ENCODE measurements at places on chromosomes 11 and 22.

DNA sequence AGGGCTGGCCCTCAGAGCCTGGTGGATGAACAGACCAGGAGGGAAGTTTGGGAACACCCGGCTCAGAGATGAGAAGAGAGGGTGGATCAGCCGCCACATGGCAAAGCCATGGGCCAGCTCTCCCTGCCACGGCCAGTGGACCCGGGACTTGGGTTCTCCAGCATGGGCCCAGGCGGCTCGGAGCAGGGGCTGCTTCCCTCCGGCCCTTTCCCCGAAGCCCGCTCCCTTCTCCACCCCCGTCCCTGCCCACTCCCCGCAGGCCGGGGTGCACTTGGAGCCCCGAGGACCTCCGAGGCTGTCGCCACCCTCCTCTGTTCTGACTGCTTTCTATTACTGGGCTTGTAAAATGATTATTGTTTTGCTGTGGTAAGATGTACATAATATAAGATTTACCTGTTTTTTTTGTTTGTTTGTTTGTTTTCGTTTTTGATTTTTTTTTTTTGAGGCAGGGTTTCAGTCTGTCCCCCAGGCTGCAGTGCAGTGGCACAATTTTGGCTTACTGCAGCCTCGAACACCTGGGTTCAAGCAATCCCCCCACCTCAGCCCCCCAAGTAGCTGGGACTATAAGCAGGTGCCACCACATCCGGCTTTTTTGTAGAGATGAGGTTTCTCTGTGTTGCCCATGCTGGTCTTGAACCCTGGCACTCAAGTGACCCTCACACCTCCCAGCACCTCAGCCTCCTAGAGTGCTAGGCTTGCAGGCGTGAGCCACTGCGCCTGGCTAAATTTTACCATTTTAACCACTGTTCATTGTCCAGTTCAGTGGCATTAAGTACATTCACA is 11.3 kb upstream of the TH start:
- DNase-seq, result no peak

- no peak for DNase-seq
Observed at GRCh38 chr11:11669233-11669846, 47.5 kb upstream of the GALNT18 start.

GRCh38 chr11:122159173-122159721 is 43.2 kb upstream of the BLID start:
- DNase-seq, result no peak

GRCh38 chr22:23925020-23925606 is 30.9 kb downstream of the MIF start:
- no peak for DNase-seq

GRCh38 chr11:104895634-104896033 is 2.6 kb downstream of the CASP12 start:
- DNase-seq, result no peak

GRCh38 chr22:42296381-42296853 is 26.0 kb upstream of the TCF20 start:
- DNase-seq, result no peak

GRCh38 chr11:65505466-65506289 is 6.8 kb downstream of the MALAT1 start:
- no peak for DNase-seq

DNA sequence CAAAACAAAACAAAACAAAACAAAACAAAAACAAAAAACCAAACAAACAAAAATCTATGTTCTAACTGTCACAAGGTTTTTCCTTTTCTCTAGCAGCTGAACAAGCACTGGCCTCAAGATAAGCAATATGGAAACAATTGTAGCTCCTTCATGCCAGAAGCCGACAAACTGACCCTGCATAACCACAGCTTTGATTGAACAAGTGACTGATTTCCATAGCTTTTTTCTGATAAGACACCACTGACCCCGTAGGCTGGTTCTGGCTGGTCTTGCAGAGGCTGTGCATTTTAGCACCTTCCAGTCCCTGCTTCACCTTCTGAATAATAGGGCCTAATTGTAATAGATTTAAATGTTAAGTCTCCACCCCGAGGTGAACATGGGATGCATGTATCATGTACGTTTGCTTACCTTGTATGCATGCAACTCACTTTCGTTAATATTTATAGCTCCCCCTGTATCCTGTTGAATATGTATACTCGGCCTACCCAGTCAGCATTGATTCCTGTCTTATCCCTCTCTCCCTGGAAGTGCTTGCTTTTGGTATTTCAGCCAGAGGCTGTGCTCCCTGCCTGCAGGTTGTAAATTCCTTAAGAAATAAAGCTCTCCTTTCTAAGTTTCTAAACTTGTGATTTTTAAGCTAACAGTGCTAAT is 49.6 kb downstream of the CNTF start:
- no peak for DNase-seq

DNA sequence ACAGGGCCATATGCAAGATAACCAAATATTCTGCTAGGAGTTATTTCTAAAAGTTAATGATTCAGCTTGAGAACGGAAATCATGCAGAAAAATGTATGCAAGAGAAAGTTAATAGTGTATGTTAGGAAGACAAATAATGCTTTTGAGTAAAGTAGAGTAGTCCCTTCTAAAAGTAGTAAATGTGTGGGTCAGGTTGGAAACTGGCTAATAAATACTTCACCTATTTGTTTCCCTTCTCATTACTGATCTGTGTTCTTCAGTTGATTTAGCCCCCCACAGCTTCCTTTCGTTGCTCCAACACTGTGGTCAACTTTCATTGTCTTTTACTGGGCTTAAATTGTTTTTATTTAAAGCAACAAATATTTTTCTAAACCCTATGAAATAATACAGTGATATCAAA is 444.2 kb downstream of the CNTN5 start:
- DNase-seq, result no peak

DNA sequence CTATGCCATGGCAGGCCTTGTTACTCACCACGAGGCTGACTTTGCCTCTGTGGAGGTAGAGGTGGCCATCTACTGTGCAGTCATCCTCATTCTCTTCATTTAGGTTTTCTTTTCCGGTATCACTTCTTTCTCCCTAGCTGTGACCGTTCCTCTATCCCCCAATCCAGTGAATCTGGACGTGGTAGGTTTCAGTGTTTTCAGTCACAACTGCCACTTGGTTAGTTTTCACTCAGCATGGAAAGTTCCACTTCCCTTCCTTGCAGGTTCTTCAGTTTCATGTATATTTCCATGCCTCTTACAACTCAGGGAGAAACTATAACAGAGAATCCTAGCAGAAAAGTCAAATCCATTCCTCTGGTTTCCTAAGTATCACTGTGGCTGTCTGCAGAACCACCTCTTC is 1.9 kb downstream of the HPS4 start:
- no peak for DNase-seq

DNA sequence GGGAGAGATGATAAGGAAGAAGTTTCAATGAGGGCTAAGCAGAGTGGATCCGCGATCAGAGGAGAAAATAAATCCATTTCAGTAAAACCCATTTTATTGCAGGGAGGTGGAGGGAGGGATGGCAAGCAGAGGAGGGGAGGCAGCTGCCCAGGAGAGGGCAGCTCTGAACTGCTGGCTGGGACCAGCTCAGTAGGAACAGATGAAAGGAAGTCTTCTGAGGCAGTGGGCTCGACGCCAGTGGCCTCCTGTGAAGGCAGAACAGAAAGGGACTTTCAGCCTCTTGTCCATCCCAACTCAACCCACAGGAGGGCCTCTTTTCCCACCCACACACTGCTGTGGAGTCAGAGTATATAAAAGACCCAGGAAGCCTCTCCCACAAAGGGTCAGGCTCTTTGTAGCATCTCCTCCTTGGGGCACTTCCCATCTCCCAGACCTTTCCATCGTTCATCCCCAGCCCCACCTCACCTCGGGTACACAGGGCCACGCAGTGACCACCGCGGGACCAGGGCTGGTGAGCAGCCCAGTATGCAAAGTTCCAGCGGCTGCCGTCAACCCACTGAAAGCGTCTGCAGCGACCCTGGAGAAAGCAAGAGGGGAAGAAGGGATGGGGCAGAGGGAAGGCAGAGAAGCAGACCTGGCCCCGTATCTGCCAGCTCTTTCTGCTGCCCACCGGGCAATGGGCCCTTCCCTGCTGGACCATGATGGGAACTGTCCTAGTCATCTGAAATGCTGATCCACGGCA is 3.0 kb downstream of the PRG2 start:
- DNase-seq, result no peak

GRCh38 chr11:69807106-69807815 is 12.0 kb downstream of the FGF3 start:
- DNase-seq, result no peak

GRCh38 chr11:123052901-123053721 is 8.8 kb downstream of the HSPA8 start:
- no peak for DNase-seq

DNA sequence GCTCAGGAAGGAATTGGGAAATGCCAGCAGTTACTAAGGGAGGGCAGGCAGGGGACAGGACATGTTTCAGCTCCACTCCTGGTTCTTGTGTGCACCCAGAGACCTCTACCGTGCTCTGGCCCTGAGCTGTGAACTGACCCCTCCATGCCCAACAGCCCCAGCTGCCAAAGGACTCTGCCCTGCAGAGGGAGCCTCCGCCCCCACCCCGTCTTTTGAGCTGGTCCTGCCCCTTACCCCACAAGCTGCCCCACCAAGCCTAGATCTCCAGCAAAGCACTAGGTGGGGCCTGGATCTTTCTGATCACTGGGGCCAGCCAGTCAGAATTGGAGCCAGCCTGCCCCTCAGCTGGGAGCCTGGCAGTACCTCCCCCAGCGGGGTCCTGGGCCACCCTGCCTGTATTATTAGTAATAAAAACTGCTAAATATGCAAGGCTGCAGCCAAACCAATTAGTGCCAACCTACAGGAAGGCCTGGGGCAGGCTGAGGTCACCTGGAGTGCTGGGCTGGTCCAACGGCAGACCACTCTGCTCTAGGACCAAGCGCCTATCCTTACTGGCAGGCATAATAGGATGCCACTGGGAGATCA is 23.9 kb upstream of the DRICH1 start:
- no peak for DNase-seq

DNA sequence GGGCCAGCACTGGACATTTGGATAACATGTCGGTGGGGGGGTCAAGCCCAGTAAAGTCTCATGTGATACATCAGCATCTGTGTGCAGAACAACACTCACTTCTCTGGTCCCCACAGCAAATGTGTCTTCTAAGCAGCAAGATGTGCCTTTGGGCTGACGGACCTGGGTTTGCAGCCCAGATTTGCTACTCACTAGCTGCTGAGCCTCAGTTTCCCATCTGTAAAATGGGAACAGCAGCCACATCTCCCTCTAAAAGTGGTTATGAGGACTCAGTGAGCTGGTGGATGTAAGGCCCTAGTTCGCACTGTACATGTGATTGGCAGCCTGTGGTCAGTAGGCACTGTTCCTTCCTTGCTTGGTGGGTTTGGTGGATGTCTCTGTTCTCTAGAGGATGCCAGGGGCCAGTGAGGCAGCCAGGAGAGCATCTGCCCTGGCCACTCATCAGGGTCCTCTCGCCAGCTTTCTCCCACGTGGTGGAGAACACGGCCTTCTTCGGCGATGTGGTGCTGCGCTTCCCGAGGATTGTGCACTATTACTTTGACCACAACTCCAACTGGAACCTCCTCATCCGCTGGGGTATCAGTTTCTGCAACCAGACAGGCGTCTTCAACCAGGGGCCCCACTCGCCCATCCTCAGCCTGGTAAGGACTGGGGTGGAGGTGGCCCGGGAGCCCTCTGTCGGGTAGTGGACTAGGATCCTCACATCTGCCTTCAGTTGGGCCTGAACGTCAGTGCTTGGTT is 12.5 kb downstream of the CCDC134 start:
- no peak for DNase-seq

GRCh38 chr11:20089796-20090653 is 70.2 kb downstream of the DBX1 start:
- no peak for DNase-seq

DNA sequence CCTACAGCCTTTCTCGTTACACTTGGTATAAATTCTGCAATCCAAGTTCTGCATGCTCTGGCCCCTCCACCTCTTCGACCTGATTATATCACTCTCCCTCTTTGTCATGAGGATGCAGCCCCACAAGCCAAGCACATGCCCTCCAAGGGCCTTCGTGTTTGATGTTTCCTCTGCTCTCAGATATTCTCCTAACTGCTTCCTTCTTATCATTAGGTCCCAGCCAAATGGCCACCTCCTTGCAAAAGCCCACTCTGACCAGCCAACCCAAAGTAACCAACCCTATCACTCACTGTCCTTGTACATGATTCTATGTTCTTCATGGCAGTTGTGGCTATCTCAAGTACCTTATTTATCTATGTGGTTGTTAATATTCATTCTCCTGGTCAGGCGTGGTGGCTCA is 38.3 kb upstream of the LRRC55 start:
- DNase-seq, result no peak
